WTC11 (cell line): ENCODE measurements at places on chromosomes 6 and 20. TPM values are rescaled to one million over a fixed set of nuclear protein-coding genes. Genes with fewer than 3 reads are reported as not detected.

The CYP21A2 gene
- 1.2 to 1.5 TPM (median 1.4 TPM) in 3 replicates for total RNA-seq

The PRR18 gene
- 0.16 to 0.52 TPM (median 0.39 TPM) in 3 replicates for total RNA-seq

- H3K4me1 ChIP-seq: no peaks in the 10 kb centered on the region; the same call in 1 of the 2 replicates
- no peak for DNase-seq
- H3K36me3 ChIP-seq: no peaks in the 10 kb centered on the region
- no peak overlapping the region for H3K27ac ChIP-seq
- H3K4me3 ChIP-seq: no peak overlapping the region
Measured at GRCh38 chr20:7458459-7458858, 481.8 kb downstream of the HAO1 start.

DNA sequence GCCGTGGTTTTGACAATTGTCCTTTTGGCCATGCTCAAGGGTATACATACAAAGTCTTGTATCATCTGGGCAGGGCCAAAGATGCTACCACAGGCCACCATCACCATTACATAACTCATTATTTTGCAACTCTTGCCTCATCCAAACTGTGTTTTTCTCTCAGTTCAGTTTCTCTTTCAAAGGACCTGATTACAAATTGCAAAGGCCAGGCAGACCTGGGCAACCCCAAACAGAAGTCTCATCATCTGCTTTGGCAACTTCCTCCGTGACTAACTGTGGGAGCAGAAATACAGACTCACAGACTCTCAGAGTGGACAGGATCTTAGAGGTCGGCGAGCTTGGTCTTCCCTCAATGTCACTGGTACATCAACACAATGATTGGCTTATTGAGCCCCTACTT lies 117.8 kb upstream of the NEDD9 start:
- no peak overlapping the region for H3K27ac ChIP-seq
- no peaks in the 10 kb centered on the region for H3K4me1 ChIP-seq
- no peak for DNase-seq
- no peaks in the 10 kb centered on the region for H3K27me3 ChIP-seq

GRCh38 chr6:132017942-132018341 lies 66.8 kb upstream of the CCN2 start:
- H3K36me3 ChIP-seq: no peaks in the 10 kb centered on the region
- peaks cover 11% of the 10 kb centered on the region for H3K4me1 ChIP-seq
- no peaks in the 10 kb centered on the region for H3K27me3 ChIP-seq
- no peak for DNase-seq
- no peak overlapping the region for H3K4me3 ChIP-seq

The ADGB gene
- total RNA-seq: not detected in 3 replicates

- 0 out of 2 replicates have a peak, but pooled peaks cover 5% of the 10 kb centered on the region for H3K36me3 ChIP-seq
- DNase-seq: no peak
- H3K4me1 ChIP-seq: peaks cover 17% of the 10 kb centered on the region
Measured at GRCh38 chr6:11552442-11552841, 14.9 kb downstream of the TMEM170B start.

DNA sequence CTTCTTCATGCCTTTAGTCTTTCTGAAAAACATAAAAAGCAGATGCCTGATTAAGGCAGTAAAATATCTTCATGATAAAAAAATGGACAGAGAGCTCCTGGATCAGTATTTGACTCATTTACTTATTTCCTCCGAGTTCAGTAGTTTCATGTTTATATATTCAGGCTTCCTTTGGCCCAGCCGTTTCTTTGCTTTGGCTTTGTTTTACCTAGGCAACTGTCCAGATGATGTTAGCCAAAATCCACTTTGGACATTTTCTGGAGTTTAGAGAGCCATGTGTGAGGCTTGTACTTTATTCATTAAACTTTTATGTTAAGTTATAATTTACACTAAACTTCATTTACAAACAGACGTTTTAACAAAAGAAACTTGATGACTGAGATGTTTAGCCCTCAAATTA lies 307.1 kb upstream of the RSPO3 start:
- H3K27ac ChIP-seq: no peak overlapping the region
- no peaks in the 10 kb centered on the region for H3K27me3 ChIP-seq
- H3K4me1 ChIP-seq: peaks cover 5% of the 10 kb centered on the region
- H3K4me3 ChIP-seq: no peak overlapping the region
- no peak for DNase-seq
- H3K36me3 ChIP-seq: no peaks in the 10 kb centered on the region

GRCh38 chr20:1479831-1480595 lies 11.2 kb downstream of the SIRPB2 start:
- H3K36me3 ChIP-seq: no peaks in the 10 kb centered on the region
- no peak for DNase-seq
- H3K4me1 ChIP-seq: peaks cover 3% of the 10 kb centered on the region; the same call in 1 of the 2 replicates
- no peak overlapping the region for H3K4me3 ChIP-seq
- no peak overlapping the region for H3K27ac ChIP-seq
- peaks cover 42% of the 10 kb centered on the region for H3K27me3 ChIP-seq

The DYNLRB1 gene
- 99.3 to 126 TPM (median 115 TPM) in 3 replicates for total RNA-seq

The FAM83C gene
- not detected in 3 replicates for total RNA-seq

GRCh38 chr6:35483893-35484645 lies 12.8 kb downstream of the TEAD3 start:
- H3K4me1 ChIP-seq: peaks cover 38% of the 10 kb centered on the region
- H3K27ac ChIP-seq: peak overlapping the region; percentile 98
- H3K27me3 ChIP-seq: no peaks in the 10 kb centered on the region
- DNase-seq: no peak
- no peak overlapping the region for H3K4me3 ChIP-seq

The TRIM10 gene
- total RNA-seq: 0.09 to 0.22 TPM (median 0.16 TPM) in 3 replicates

The TCF21 gene
- total RNA-seq: 0.11 to 0.22 TPM (median 0.14 TPM) in 3 replicates

The FERMT1 gene
- total RNA-seq: 16.8 to 23.0 TPM (median 17.6 TPM) in 3 replicates

GRCh38 chr6:37375376-37375775 lies 21.6 kb downstream of the RNF8 start:
- DNase-seq: no peak
- H3K36me3 ChIP-seq: peaks cover 32% of the 10 kb centered on the region
- H3K27ac ChIP-seq: no peak overlapping the region
- H3K27me3 ChIP-seq: no peaks in the 10 kb centered on the region
- H3K4me1 ChIP-seq: no peaks in the 10 kb centered on the region
- H3K4me3 ChIP-seq: no peak overlapping the region

DNA sequence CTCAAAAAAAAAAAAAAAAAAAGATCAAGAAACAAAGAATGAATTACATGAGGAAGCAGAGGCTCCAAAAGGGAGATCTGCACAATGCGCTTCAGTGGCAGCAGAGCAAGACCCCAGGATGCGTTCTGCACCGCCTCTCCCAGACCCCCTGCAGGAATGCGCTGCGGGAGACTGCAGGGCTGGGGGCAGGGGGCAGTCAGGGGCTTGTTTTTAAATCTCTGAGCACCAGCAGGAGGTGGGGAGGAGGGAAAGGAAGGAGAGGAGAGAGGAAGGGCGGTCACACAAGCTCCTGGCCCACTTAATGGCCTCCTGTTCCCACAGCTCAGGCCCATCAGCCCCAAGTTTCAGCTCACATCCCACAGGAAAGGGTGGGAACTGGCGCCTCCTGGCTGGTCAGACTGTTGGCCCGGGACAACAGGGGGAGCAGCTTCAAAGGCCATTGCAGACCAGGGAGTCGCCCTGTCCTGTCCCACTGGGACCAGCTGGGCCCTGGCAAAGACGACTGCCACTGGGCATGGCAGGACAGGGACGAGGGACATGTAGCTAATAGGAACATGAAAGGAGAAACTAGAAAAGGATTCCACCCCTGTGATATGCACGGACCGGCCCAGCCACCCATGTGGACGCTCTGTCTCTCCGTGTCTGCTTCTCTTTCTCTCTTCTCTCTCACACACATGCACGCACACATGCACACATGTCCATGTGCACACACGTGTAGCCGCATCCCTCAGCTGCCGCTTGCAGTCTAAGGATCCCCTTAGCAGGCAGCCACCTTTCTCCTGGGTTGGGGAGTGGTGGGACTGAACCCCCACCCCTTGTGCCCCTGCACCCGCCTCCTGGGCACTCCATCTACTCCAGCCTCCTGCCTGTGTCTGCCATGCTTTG lies 34.7 kb downstream of the TFEB start:
- H3K4me3 ChIP-seq: no peak overlapping the region
- DNase-seq: peak; percentile 50
- H3K27ac ChIP-seq: no peak overlapping the region
- peaks cover 11% of the 10 kb centered on the region for H3K4me1 ChIP-seq

DNA sequence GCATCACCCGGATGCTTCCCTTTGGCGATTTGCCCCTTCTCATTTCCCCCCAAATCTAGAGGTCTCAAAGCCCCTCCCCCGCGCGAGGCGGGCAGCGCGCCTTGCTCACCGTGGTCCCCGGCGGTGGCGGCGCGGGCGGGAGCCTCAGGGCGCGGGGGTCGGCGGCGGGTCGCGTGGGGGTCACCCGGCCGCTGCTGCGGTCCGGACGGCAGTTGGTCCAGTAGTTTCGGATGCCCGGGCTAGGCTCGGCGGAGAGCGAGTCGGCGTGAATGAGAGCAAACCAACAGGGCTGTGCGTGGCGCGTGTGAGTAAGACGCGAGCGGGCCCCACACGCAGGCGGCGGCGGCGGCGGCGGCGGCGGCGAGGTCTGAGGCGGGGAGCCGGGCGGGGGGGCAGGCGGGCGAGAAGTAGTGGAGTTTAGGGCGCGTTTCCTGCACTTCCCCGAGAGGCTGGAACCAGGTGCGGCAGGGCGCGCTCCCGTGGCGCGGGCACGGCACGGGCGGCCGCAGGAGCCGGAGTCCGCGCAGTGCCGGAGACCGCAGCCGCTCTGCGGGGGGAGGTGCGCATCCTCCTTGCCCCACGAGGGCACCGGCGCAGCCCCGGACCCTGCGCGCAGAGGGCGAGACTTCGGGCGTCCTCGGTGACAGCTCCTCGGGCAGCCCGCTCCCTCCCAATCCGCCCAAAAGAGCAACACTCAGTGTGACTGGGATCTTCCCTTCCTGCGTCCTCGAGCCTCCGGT lies 567 bp downstream of the HS3ST5 start:
- H3K4me3 ChIP-seq: peak overlapping the region; percentile 98
- H3K36me3 ChIP-seq: no peaks in the 10 kb centered on the region
- peak; percentile 59 for DNase-seq

- DNase-seq: no peak
- H3K27ac ChIP-seq: no peak overlapping the region
- H3K4me3 ChIP-seq: no peak overlapping the region
- no peaks in the 10 kb centered on the region for H3K27me3 ChIP-seq
- no peaks in the 10 kb centered on the region for H3K36me3 ChIP-seq
- H3K4me1 ChIP-seq: peaks cover 3% of the 10 kb centered on the region; the same call in 1 of the 2 replicates
Measured at GRCh38 chr6:11341867-11342266, 109.4 kb upstream of the NEDD9 start.

GRCh38 chr6:37520926-37521325 lies 21.2 kb upstream of the CCDC167 start:
- H3K27ac ChIP-seq: no peak overlapping the region
- peaks cover 1% of the 10 kb centered on the region for H3K27me3 ChIP-seq
- H3K4me3 ChIP-seq: no peak overlapping the region
- peaks cover 22% of the 10 kb centered on the region for H3K4me1 ChIP-seq
